Esophagus muscularis mucosa (tissue), 4 donors: ENCODE measurements at places on chromosomes 1 and 21. TPM values are rescaled to one million over a fixed set of nuclear protein-coding genes. Genes with fewer than 3 reads are reported as not detected.
A peak's percentile ranks its signal among the peaks of the same experiment; 100 is the strongest.

GRCh38 chr1:55626326-55626725 is 411.2 kb upstream of the USP24 start:
- no peak overlapping the region for H3K4me3 ChIP-seq
- DNase-seq: peak; percentile 8
- no peaks in the 10 kb centered on the region for H3K27me3 ChIP-seq
- H3K27ac ChIP-seq: no peak overlapping the region
- no peaks in the 10 kb centered on the region for H3K36me3 ChIP-seq

HPDL gene
- not detected for total RNA-seq

DNA sequence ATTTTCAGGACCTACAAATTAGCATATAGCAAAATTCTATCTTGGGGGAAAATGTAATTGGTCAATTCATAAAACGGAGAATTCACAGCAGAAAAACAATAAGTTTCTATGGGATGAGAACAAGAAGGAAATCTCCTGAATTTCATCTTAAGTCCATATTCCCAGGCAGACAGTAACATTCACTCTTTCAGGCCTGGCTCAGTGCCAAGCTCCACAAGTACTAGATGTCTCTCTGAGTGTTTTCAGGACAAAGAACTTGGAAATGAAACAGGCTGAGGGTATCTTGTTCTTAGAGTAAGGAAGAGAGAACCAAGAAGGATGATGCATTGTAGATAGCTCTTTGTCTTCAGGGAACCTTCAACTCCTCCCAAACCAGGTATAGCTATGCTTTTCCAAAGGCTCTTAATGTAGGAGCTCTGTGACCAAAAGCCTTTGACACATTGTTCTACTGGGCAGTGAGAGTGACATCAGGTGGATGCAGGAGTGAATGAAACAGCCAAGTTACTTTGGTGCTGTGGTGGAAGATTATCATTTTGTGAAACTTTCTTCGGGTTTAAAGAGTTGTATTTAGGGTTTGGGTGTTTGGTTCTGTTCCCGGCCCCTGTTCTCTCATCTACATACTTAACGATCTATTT is 298.3 kb downstream of the GPATCH2 start:
- no peaks in the 10 kb centered on the region for H3K36me3 ChIP-seq
- no peak for DNase-seq
- H3K27ac ChIP-seq: peak overlapping the region; percentile 24
- H3K4me3 ChIP-seq: no peak overlapping the region

DNA sequence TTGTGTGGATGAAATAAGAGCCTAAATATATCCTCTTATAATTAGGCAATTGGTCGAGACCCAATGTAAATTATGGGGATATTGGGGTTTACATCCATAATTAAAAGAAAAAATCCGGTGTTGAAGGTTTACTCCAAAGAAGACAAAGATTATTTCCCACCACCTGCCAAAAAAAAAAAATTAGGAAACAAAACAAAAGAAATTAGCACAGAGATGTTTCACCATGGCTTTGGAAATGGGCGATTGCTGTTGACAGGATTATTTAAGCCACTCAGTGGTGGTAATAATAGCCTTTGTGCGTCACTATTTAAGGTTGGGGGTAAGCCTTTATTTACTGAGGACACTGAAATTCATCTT is 585 bp upstream of the GLRX2 start:
- H3K36me3 ChIP-seq: no peaks in the 10 kb centered on the region
- no peak for DNase-seq
- no peaks in the 10 kb centered on the region for H3K27me3 ChIP-seq
- peak overlapping the region; percentile 93 for H3K27ac ChIP-seq

- DNase-seq: no peak
- H3K4me3 ChIP-seq: no peak overlapping the region
- H3K4me1 ChIP-seq: peaks cover 71% of the 10 kb centered on the region
- no peak overlapping the region for H3K27ac ChIP-seq
- peaks cover 5% of the 10 kb centered on the region for H3K36me3 ChIP-seq
- no peaks in the 10 kb centered on the region for H3K27me3 ChIP-seq
Observed at GRCh38 chr1:230858918-230859729, 9.2 kb downstream of the C1orf198 start.

NBPF10 gene
- total RNA-seq: 0.69 TPM

OPTC gene
- not detected for total RNA-seq

LHX8 gene
- not detected for total RNA-seq

GRCh38 chr1:11342621-11343032 is 69.6 kb downstream of the UBIAD1 start:
- no peak for DNase-seq
- no peak overlapping the region for H3K4me3 ChIP-seq
- no peaks in the 10 kb centered on the region for H3K36me3 ChIP-seq
- peaks cover 11% of the 10 kb centered on the region for H3K27me3 ChIP-seq

- DNase-seq: no peak
- H3K4me3 ChIP-seq: peak overlapping the region; percentile 46
- H3K27ac ChIP-seq: peak overlapping the region; percentile 97
- H3K36me3 ChIP-seq: no peaks in the 10 kb centered on the region
Observed at GRCh38 chr1:155983191-155984024, 5.1 kb upstream of the ARHGEF2 start.

DNA sequence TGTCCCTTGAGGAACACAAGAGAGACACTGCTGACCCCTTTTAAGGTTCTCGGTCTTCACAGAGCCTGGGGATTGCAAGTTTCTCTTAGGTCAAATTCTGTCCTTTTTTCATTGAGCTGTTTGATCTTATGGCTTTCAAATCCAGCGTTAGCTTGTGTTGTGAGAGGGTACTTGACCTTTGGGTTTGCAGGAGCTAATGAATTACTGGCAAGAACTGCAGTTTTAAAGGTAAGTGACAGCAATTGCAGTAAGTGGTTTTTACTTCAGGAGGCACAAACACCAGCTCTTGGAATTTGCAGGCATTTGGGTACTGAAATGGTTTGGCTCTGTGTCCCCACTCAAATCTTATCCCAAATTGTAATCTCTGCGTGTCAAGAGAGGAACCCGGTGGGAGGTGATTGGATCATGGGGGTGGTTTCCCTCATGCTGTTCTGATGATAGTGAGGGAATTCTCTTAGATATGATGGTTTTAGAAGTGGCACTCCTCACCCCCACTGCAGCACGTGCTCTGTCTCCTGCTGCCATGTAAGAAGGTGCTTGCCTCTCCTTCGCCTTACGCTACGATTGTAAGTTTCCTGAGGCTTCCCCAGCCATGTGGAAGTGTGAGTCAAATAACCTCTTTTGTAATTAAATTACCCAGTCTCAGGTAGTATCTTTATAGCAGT is 134.5 kb upstream of the LYPLAL1 start:
- no peaks in the 10 kb centered on the region for H3K4me1 ChIP-seq
- H3K4me3 ChIP-seq: no peak overlapping the region
- H3K36me3 ChIP-seq: no peaks in the 10 kb centered on the region
- H3K27me3 ChIP-seq: no peaks in the 10 kb centered on the region
- H3K27ac ChIP-seq: no peak overlapping the region
- DNase-seq: no peak

GRCh38 chr1:63379583-63379982 is 12.2 kb downstream of the ALG6 start:
- H3K4me1 ChIP-seq: no peaks in the 10 kb centered on the region
- no peaks in the 10 kb centered on the region for H3K27me3 ChIP-seq
- no peak for DNase-seq
- no peak overlapping the region for H3K4me3 ChIP-seq
- no peak overlapping the region for H3K27ac ChIP-seq

GRCh38 chr1:160759740-160760139 is 20.7 kb downstream of the SLAMF7 start:
- no peaks in the 10 kb centered on the region for H3K4me1 ChIP-seq
- DNase-seq: no peak
- no peaks in the 10 kb centered on the region for H3K27me3 ChIP-seq
- H3K36me3 ChIP-seq: no peaks in the 10 kb centered on the region
- H3K4me3 ChIP-seq: no peak overlapping the region
- no peak overlapping the region for H3K27ac ChIP-seq

GRCh38 chr1:245397771-245398170 is 243.0 kb downstream of the KIF26B start:
- no peak for DNase-seq
- H3K36me3 ChIP-seq: no peaks in the 10 kb centered on the region
- H3K4me3 ChIP-seq: no peak overlapping the region
- H3K27ac ChIP-seq: no peak overlapping the region
- peaks cover 7% of the 10 kb centered on the region for H3K4me1 ChIP-seq

LENEP gene
- not detected for total RNA-seq

DNA sequence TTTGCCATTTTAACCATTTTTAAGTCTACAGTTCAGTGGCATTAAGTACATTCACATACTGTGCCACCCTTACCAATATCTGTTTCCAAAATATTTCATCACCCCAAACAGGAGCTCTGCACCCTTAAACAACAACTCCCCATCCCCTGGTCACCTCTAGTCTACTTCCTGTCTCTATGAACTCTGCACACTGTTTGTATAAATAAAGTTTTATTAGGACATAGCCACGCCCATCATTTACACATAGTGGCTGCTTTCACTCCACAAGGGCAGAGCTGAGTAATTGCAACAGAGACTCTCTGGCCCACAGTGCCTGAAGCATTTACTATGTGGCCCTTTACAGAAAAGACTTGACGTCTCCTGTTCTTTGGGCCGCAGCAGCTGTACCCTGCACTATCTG is 30.1 kb downstream of the KCNAB2 start:
- H3K4me1 ChIP-seq: no peaks in the 10 kb centered on the region
- H3K4me3 ChIP-seq: no peak overlapping the region
- no peak overlapping the region for H3K27ac ChIP-seq
- H3K27me3 ChIP-seq: no peaks in the 10 kb centered on the region
- DNase-seq: no peak

- DNase-seq: no peak
- H3K27ac ChIP-seq: no peak overlapping the region
- H3K27me3 ChIP-seq: no peaks in the 10 kb centered on the region
- no peak overlapping the region for H3K4me3 ChIP-seq
- peaks cover 22% of the 10 kb centered on the region for H3K4me1 ChIP-seq
Observed at GRCh38 chr1:111587509-111588174, 31.9 kb upstream of the RAP1A start.

DNA sequence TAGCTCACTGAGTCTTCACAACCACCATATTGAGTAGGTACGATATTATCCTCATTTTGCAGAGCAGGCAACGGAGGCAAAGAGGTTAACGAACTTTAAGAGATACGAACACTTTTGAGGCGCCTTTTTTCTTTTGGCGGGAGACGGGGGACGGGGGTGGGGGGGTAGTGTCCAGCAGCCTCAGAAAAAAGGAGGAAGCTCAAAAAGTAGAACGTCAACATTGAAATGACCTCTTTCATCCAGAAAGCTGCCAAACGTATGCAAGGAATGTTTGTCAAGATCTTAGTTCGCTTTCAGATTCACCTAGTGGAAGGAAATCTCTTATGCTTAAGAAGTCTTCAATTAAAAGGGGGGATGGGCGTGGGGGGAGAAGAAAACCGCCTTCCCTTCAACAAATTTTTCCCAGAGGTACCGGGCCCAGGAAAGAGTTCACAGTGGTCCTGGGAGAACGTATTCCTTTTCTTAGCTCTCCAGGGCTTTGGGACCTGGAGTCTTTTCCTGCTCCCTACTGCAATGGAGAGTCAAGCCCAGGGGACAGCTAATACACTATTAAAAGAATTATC is 1.1 kb upstream of the PCAT6 start:
- peak overlapping the region; percentile 83 for H3K27ac ChIP-seq
- DNase-seq: no peak
- peak overlapping the region; percentile 80 for H3K4me3 ChIP-seq
- peaks cover 53% of the 10 kb centered on the region for H3K4me1 ChIP-seq
- H3K27me3 ChIP-seq: no peaks in the 10 kb centered on the region
- no peaks in the 10 kb centered on the region for H3K36me3 ChIP-seq

DNA sequence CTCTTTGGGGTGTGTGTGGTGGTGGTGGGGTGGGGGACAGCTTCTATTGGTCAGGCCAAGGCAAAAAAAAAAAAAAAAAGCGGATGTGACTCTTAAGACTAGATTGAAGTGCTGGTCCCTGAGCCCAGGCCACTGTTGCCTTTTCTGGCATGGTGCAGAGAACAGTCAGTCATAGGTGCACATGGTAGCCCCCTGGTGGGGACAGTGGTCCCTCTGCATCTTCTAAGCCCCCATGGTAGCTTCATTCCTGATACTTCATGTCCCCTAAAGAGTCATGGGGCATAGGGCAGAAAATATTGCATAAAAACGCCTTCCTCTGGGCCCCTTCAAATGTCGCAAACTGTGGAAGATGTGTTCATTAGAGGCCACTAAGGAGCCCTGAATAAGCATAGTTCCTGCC is 371.8 kb downstream of the NPHP4 start:
- H3K27me3 ChIP-seq: no peaks in the 10 kb centered on the region
- no peak overlapping the region for H3K27ac ChIP-seq
- H3K36me3 ChIP-seq: no peaks in the 10 kb centered on the region
- DNase-seq: peak; percentile 77
- no peak overlapping the region for H3K4me3 ChIP-seq

DNA sequence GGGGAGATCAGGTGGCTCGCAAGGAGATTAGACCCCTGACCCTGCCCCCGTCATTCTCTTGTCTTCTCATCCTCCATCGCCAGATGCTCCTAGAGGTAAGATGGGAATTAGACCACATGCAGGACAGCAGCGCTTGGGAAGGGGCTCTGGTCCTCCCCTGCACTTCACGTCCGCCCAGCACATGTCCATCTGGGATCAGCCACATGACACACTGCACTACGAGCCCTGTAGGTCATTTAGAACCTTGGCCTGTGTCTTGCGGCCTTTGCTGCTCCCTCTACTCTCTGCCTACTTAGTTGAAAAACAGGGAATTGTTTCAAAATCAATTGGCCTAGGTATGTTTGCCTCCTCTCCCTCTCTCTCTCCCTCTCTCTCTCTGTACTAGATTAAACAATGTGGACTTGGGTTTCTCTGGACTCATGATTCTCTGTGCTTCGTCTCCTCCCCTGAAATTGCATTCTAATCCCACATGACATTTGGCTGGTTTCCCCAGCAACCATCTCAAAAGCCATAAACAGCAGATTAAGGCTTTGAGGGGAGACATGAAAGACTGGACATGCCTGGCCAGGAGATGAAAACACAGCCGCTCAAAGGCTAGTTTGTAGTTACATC is 3.8 kb upstream of the NCMAP start:
- H3K27me3 ChIP-seq: peaks cover 20% of the 10 kb centered on the region
- H3K36me3 ChIP-seq: no peaks in the 10 kb centered on the region
- no peak overlapping the region for H3K27ac ChIP-seq

- H3K4me3 ChIP-seq: no peak overlapping the region
- no peaks in the 10 kb centered on the region for H3K4me1 ChIP-seq
- H3K27ac ChIP-seq: no peak overlapping the region
- peaks cover 31% of the 10 kb centered on the region for H3K27me3 ChIP-seq
Observed at GRCh38 chr1:30660241-30660640, 63.1 kb downstream of the MATN1 start.

GRCh38 chr1:65180977-65181376 is 33.0 kb downstream of the AK4 start:
- peaks cover 29% of the 10 kb centered on the region for H3K4me1 ChIP-seq
- no peak overlapping the region for H3K4me3 ChIP-seq
- no peak overlapping the region for H3K27ac ChIP-seq
- no peaks in the 10 kb centered on the region for H3K36me3 ChIP-seq
- H3K27me3 ChIP-seq: no peaks in the 10 kb centered on the region
- DNase-seq: no peak

- DNase-seq: no peak
- H3K36me3 ChIP-seq: no peaks in the 10 kb centered on the region
- no peak overlapping the region for H3K4me3 ChIP-seq
- no peak overlapping the region for H3K27ac ChIP-seq
- no peaks in the 10 kb centered on the region for H3K27me3 ChIP-seq
- no peaks in the 10 kb centered on the region for H3K4me1 ChIP-seq
Observed at GRCh38 chr1:18069903-18070302, 37.7 kb upstream of the IGSF21 start.
